ENCODE measurements at places on chromosomes 5 and 9. TPM values are rescaled to one million over a fixed set of nuclear protein-coding genes. Genes with fewer than 3 reads are reported as not detected.
A peak's percentile ranks its signal among the peaks of the same experiment; 100 is the strongest.

DNA sequence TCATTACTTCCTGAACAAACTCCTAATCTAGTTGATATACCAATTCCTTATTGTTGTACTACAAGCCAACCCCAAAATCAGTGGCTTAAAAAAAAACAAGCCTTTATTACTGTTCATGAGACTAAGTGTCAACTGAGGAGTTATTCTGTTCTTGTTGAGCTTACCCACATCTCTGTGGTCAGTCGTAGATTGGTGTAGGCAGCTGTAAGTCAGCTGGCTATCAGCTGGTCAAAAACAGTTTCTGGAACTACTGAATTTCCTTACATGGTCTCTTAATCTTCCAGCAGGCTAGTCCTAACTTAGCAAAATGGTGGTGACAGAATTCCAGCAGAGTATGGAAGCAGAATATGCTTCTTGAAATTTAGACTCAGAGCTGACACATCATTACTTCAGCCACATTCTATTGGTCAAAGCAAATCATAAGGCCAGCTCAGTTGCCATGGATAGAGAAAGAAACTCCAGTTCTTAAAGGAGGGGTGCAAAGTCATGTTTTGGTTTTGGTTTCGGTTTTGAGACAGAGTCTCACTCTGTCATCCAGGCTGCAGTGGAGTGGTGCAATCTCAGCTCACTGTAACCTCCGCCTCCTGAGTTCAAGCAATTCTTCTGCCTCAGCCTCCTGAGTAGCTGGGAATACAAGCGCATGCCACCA lies 386.1 kb upstream of the MPDZ start:
- DNase-seq: peak; percentile 3

GRCh38 chr9:33868440-33868973 lies 51.5 kb downstream of the UBE2R2 start:
- no peak for DNase-seq

DNA sequence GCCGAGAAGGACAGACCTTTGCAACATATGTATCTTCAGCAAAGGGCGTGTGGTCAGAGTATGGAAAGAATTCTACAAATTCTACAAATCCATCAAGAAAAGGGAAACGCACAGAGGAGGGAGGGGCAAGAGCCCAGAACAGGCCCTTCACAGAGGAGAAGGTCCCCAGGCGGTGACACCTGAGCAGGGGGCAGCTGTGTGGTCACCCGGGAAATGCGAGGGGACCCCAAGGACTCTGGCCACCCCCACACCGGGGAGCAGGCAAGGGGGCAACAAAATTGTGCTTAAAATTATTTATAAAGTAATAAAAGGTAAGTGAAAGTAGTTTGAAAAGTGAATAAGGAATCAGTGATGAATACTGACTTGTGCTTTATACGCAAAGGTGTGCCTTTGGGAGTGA lies 17.6 kb downstream of the NACC2 start:
- DNase-seq: no peak

DNA sequence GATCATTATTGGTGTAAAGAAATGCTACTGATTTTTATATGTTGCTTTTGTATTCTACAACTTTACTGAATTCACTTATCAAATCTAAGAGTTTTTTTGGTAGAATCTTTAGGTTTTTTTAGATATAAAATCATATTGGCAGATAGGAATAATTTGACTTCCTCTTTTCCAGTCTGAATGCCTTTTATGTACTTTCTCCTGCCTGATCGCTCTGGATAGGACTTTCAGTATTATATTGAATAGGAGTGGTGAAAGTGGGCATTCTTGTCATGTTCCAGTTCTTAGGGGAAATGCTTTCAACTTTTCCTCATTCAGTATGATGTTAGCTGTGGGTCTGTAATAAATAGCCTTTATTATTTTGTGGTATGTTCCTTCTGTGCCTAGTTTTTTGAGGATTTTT lies 8.3 kb downstream of the AHRR start:
- no peak for DNase-seq

DNA sequence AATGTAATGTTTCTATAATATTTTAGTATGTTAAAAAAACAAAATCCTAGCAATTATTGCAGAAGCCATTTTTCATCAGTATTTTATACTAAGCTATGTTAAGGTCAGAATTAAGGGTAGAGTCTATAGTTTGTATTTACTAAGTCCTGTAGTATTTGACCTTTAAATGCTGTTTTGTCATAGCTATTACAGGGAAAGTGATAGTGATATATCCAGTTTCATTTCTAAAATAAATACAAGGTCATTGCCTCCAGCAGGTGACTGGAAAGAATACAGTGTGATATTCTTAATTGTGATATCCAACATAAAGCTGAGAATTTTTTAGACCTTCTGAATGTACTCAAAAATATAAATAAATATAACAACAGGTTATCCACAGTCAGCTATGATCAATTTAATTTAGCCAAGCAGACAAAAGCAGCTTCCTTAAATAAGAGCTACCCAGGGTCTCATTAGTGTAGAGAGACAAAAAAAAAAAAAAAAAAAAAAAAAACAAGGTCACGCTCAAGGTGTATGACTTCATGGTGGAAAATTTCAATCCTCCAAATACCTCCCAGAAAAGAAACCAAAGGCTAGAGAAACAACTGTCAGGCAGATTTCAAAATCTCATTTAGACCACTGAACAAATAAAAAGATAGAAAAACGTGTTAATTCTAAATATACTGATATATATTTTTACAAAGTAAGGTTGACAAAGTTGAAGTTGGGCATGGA lies 278.7 kb downstream of the HCN1 start:
- no peak for DNase-seq

GRCh38 chr5:74040065-74040551 lies 414.1 kb downstream of the ARHGEF28 start:
- no peak for DNase-seq

DNA sequence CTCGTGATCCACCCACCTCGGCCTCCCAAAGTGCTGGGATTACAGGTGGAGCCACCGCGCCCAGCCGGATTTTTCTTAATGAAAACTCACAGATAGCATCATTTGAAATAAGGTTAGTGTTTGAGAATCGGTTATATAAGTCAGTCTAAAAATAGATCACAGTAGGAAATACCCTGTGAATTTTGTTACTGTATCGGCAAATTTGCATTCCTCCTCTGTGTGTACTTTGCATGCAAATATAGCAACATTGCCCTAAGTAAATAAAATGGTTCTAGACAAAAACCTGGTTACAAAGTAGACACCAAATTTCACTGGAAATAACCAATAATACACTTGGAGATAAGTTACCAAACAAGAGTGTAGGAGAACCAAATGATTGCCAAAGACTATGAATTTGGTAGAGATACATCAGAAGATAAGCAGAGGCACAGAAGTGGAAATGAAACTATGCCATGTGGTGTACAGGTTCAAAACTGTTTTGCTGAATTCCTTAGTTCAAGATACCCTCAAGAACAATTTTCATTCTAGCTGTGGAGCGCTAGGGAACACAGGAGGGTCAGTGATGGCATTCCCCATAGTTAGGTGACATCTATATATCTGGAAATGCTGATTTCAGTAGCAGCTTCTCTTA lies 58.1 kb downstream of the ICE1 start:
- no peak for DNase-seq

DNA sequence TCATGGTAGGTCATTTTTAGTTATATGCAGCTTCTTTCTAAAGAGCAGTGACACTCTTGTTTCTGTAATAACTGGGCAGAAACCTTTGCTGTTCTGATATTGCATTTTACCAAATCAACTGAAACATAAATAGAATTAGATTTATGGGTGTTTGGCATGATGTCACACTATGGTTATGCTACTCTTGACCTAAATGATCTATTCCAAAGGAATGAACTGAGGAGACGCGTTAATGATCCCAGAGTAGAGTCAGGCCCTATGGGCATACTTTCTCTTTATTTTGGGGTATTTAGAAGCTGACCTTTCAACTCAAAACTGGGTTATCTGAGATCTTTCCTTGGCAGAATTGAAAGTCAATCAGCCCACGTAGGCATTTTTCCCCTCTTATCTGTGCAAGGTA lies 146.8 kb upstream of the ADAMTSL1 start:
- DNase-seq: no peak

DNA sequence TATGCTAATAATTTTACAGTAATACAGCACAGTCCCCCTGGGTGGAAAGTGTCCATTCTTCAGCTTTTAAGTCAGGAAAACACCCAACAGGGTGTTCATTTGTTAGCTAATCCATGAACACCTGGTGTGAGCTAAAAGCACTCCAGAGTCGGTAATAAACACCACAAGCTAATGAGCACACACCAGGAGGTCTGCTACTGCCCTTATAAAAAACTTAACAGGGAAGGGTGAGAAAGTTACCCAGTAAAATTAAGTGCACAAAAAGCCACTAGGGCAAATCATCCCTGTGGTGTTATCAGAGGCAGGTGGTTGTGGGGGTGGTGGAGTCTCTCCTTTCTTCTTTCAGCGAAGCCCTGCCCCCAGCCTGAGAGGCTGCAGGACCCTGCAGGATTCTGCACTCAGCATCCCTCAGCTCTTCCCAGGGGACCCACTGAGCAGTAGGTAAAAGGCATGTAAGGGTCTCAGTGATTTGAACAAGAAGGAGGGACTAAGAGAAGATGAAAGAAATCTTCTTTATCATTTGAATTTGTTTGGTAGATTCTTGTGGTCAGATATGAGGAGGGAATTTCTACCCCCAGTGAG lies 14.4 kb downstream of the GDNF start:
- no peak for DNase-seq

DNA sequence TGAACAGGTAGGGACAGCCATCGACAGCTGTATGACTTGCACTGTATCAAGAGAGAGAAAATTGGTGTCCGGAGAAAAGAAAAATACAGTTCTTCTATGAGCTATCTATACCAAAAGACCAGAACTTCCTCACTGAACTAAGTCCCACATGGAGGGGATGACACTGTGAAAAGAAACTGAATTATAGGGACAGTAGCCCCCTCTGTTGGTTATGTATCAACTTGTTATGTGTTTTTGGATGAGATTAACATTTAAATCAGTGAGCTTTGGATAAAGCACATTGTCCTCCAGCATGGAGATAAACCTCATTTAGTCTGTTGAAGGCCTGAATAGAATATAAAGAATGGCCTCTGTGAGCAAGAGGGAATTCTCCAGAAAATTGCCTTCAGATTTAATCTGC lies 176.6 kb upstream of the SH3GL2 start:
- DNase-seq: no peak

- no peak for DNase-seq
Measured at GRCh38 chr5:14292766-14293658, 149.9 kb downstream of the TRIO start.

Gene SPATA6L
- 7.2 TPM for polyA plus RNA-seq

Gene KLF4
- polyA plus RNA-seq: 100 TPM

Gene HEMGN
- 4.4 TPM for polyA plus RNA-seq

Gene CHD1
- 49.4 TPM for polyA plus RNA-seq

All from large intestine (tissue), 12 donors.